Stimulated activated CD8-positive, alpha-beta memory T cell treated with anti-CD3 and anti-CD28 coated beads, Interleukin-15, amount 100 ng/mL, for 24 hours (primary cell): ENCODE measurements at places on chromosomes 11 and 22.
A peak's percentile ranks its signal among the peaks of the same experiment; 100 is the strongest.

DNA sequence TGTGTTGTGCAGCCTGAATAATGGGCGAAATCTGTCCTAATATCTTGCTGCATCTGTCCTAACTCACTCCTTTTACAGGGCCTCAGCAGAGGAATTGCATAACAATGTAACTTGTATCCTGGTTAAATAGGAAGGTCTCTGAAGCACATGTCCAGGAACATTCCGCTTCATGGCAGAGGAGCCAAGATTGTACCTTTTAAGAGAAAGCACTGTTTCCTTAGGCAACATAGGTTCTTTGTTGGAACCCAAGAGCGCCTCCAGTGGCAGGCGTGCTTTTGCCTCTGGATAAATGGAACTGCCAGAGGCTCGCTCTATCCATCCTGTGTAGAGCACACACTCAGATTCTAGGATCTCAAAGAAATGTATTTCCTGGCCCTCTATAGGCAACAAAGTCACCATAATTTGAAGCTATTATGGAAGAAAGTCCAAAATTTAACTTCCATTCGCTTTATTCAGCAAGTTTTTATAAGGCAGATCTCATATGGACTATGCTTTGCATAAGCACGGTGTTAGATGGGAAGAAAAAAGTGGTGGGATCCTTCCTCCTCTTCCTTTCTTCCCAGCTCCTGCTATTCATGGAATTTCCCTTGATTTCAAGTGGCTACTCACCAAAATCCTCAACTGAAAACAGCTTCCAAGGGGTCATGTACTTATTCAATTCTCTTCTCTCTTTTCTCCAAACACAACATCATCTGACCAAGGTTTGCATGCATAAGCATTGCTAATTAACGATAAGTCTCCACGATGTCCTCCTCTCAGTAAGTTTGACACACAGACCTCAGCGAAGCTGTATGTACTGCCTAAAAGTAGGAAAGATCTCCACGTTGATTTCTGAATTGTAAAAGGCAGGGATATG is at the start of gene BLID:
Gene BLID (minus strand): TSS at position 692 of the 856 bp plus-strand sequence. CDS start 293 bp downstream, at position 399.
- no peak for DNase-seq

GRCh38 chr11:102573851-102574250 is 43.3 kb upstream of the MMP7 start:
- DNase-seq, result no peak

- DNase-seq, result peak; percentile 3
These were observed 462 bp downstream of the UBE2L6 start for GRCh38 chr11:57566905-57567514.

- DNase-seq, result no peak
These were observed 1135.5 kb downstream of the JRKL start for GRCh38 chr11:97525273-97525672.

DNA sequence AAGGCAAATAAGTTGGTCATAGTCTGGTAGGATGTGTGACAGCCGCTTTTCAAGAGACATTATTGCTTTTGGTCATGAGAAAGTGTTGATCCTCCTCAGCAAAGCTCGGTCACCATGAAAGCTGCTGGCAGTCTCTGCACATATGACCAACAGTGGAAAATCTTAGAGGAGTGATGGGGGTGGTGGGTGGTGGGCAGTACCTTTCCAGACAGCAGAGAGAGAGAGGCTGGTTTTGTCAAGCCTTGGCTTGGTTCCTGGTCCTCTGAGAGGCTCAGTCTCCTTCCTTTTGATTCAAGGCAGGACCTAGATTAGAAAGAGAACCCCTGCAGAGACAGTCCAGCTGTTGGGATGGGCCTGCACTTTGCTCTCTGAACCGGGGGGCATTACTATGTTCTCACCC is 20.0 kb upstream of the VSIG10L2 start:
- no peak for DNase-seq

DNA sequence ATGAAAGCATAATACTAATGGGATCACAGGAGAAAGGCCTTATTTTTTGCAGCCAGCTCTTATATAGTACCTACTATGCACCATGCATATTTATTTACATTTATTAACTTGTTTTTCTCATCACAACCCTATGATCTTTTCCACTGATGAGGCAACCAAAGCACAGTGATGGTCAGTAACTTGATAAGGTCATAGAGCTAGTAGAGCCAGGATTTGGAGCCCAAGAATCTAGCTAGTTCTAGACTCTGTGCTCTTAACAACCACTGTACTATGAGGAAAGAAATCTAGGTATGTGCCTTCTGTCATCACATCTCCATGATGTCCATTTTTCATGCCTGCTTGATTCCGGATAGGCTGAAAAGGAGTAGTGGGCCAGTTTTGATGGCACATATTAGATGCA is 24.0 kb upstream of the ABTB2 start:
- no peak for DNase-seq

GRCh38 chr11:67044496-67044895 is 12.2 kb upstream of the RHOD start:
- DNase-seq, result no peak

DNA sequence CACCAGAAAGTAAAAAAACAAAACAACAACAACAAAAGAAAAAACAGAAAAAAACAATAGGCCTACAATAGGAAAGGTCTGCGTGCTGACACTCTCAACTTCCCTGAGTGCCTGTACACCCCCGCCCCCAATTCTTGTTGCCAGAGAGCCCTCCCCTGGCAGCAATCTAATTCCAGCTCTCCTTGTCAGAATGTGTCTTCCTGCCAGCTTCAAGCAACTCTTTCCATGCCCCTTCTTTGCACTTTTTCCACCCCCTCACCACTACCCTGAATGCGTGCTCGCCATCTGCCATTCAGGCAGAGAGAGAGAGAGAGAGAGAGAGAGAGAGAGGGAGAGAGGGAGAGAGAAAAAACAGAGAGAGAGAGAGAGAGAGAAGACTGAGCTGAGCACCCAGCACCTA is 245.0 kb downstream of the KIRREL3 start:
- no peak for DNase-seq

GRCh38 chr11:129458278-129458677 is 82.6 kb downstream of the BARX2 start:
- DNase-seq, result no peak

DNA sequence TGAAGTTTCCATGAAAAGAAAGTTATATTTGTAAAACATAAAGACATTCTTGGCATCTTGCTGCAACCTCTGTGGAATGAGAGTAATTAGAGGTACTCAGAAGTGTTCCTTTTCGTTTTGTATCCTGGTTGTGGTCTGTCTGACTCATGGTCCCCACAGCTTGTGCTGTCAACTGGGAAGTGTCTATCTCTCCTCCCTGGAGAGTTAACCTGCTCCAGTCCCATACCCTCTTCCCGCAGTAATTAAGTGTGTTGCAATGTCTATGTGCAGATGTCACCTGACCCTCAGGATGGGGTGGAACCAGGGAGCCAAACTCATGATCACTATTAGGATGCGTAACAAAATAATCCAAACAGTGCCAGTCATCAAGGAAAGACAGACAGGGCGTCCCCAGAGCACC is 23.0 kb upstream of the ZDHHC13 start:
- no peak for DNase-seq

- DNase-seq, result no peak
These were observed 13.8 kb downstream of the LTO1 start for GRCh38 chr11:69661413-69661715.

- DNase-seq, result peak; percentile 87
These were observed at the start of gene CAT for GRCh38 chr11:34438529-34439507. Gene CAT, plus strand, starts transcription at chr11:34438934. Its CDS starts 80 bp downstream, at chr11:34439014.

DNA sequence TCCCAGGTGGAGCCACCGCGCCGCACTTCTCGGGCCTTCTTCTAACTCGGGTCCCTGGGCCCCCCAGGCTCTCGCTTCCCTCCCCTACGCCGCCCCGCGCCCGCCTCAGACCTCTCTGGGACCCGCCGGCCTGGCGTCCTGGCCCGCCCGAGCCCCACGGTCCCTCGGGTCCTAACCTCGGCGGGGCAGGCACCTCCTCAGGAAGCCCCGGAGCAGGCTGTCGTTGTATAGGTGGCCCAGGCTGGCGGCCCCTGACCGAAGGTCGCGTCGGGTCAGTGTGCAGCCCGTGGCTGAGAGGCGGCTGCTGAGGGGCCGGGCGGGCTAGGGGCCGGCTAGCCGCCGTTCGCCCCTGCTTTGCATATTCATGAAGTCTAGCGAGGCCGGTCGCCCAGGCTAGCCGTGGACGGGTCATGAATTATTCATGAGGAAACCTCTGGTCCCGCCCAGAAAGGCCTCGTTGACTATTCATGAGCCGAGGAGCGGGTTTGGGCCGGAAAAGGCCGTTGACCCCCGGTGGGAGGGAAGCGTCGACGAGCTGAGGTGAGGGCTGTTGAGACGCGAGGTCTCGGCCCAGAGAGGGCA is at the start of gene HORMAD2:
Gene HORMAD2 (plus strand): TSS at position 513 of the 582 bp plus-strand sequence. CDS start 13,489 bp downstream, outside the sequence.
- no peak for DNase-seq

GRCh38 chr11:115930886-115931547 is 426.8 kb upstream of the CADM1 start:
- DNase-seq, result no peak

GRCh38 chr11:3188496-3189195 is 23.5 kb upstream of the OSBPL5 start:
- no peak for DNase-seq

DNA sequence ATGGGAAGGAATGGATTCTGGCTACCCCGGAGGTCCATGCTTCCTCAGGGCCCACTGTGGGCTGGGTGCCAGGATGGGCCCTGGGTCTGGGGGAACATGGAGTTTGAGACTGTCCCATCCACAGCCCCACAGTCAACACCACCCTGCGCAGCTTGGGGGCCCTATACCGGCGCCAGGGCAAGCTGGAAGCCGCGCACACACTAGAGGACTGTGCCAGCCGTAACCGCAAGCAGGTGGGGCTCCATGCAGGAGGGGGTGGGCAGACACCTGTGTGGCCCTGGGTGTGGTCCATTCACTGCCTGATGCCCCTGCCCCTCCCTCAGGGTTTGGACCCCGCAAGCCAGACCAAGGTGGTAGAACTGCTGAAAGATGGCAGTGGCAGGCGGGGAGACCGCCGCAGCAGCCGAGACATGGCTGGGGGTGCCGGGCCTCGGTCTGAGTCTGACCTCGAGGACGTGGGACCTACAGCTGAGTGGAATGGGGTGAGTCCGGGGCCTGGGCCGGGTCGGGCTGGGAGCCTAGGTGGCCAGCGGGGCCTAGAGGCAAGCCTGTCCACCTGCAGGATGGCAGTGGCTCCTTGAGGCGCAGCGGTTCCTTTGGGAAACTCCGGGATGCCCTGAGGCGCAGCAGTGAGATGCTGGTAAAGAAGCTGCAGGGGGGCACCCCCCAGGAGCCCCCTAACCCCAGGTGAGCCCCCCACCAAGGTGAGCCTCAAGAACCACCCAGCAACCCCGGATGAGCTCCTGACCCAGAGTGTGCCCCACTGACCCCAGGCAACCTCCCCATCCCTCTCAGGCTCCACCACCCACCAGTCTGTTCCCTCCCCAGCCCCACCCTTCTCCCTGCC is 2.7 kb upstream of the RAB1B start:
- no peak for DNase-seq

DNA sequence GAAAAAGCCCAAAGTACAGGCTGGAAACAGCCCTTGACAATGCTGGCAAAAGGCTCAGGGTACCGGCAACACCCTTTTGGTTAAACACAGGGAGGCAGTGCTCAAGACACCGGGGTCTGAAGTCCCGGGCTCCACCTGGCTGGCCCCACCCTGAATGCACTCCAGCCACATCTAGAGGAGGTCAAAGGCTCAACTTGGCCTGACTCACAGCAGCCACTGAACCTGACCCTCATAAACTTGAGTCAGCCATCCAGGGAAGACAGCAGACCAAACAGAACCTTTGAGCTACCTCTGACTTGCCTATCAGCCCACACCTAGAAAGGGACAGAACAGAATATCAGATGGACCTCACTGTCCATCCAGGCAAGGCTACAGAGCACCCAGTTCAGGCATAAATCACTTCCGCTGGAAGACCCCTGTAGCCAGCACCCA is 3.8 kb downstream of the CFL1 start:
- DNase-seq, result no peak

GRCh38 chr11:73623686-73624085 is 22.7 kb upstream of the PLEKHB1 start:
- DNase-seq, result no peak

DNA sequence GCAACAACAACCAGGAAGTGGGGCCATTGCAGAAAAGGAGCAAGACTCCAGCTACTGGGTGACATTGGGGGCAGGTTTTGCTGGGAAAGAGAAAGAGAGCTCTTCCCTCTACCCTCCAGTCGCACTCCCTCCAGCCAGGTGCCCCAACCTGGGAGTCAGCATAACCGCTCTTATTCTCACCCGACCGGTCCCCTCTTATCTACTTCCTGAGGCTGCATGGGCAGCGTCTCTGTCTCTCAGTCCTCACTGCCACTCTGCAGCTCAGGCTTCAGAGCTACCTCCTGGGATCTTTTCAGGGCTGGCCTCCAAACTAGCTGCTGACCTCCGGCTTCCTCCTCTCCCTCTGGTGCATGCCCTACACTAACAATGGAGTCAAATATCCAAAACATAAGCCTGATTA is 5.1 kb downstream of the ZNF70 start:
- no peak for DNase-seq

GRCh38 chr22:35961480-35962295 is 66.9 kb downstream of the RBFOX2 start:
- no peak for DNase-seq

DNA sequence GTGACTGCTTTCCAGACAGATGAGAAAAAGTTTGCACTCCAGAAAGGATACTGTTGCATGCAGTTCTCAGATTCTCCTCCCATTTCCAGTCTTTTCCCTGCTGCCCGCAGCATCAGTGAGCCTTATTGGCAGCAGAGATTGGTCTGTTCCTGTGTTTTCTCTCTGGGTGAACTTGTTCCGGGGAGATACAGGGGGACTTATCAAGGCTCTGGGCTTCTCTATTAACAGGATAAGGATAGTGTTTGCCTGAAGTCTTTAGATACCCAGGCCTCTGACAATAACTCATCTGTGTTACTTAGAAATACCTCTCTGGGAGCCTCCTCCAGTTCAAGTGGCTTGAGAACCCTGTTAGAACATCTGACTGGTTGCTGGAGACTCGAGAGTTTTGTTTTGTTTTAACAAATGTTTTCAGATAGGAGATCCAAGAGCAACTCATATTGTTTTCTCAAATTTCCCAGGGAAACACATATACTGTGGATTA is 154.7 kb downstream of the BLID start:
- no peak for DNase-seq

- DNase-seq, result no peak
These were observed 13.4 kb downstream of the CHEK1 start for GRCh38 chr11:125638315-125638714.

- no peak for DNase-seq
These were observed at the start of gene IFITM10 for GRCh38 chr11:1750481-1750839. Gene IFITM10, minus strand, starts transcription at chr11:1750595. Its CDS starts 153 bp downstream, at chr11:1750442.

DNA sequence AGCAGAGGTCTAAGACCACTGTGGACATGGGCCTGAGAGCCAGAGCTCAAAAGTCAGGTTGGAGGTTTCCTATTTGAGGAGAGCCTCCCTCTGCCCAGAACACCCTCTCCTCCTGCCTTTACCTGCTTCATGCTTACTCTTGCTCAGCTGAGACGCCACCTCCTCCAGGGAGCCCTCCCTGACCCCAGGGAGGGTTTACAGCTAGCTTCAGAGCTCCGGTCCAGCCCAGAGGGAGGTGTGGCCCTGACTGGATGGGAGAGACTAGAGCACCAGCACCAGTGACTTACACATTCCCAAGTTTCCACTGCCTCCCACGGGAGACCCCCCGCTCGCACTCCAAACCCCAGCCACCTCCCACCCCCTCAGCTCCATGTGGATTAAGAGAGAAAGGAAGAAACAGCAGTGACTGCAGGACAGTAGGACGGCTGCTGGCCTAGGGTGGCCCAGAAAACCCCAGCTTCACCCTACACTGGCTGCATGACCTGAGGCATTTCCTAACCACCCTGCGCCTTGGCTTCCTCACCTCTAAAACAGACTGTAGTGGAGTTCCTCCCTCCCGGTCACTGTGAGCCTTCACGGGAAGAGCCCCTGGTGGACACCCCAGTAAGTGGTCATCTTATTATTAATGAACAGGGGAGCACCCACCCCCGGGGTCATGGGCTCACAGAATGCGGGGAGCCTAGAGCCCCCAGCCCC is 24.5 kb upstream of the PDGFB start:
- no peak for DNase-seq
